ENCODE measurements at places on chromosomes 1 and 21.

- no peak for DNase-seq
Observed at GRCh38 chr1:86263101-86263500, 106.5 kb upstream of the COL24A1 start.

DNA sequence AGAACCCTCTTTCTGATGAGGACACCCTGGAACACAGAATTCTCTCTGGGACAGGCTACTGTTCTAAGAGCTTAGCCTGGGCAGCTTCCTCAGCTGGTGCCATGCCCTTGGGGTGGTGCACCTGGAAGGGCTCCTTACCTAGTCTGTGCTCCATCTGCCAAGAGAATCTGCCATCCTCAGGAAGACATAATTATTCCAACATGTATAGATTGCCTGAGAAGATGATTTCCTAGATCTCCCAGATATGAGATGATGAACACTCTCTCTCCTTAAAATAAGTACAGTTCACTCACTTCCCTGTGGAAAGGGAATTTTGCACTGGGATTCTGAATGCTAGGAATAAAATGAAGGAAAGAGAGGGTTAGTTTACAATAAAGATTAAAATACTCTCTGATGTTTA is 87.6 kb downstream of the NENF start:
- DNase-seq: no peak

GRCh38 chr1:216183007-216183406 is 240.2 kb downstream of the USH2A start:
- DNase-seq: no peak

DNA sequence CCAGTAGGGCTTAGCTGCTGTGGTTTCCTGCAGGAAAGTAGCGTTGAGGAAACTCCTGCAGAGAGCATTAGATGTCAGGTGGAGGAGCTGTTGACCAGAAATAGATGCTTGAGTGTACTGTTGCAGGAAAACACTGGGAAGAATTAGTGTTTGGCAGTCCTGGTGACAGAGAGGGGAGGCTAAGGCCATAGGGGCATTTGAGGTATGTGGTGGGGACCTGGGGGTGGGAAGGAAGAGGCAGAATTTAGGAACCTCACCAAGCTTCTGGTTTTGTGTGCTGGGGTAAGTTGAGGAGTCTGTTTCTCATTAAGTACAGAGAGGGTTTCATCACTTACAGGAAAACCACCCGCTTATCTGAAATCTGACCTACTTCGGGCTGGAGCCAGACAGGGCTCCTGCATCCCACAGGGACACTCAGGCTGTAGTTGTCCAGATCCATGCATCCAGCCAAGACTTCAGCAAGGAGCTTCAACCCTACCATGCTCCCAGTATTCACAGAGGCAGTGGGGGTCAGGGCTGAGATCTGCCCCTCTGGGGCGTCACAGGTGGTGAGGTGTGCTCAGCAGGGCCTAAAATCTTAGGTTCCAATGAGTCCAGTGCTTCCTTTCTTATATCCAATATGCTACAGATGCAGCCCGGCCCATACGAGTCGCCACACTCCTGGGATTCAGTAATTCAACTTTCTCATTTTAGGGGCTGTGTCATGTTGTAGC is 15.1 kb downstream of the SH2D2A start:
- no peak for DNase-seq

GRCh38 chr21:41879190-41879998 is at the start of gene PRDM15:
Gene PRDM15, minus strand, starts transcription at chr21:41879344. Its CDS starts 18,981 bp downstream, at chr21:41860363.
- peak; percentile 92 for DNase-seq

DNA sequence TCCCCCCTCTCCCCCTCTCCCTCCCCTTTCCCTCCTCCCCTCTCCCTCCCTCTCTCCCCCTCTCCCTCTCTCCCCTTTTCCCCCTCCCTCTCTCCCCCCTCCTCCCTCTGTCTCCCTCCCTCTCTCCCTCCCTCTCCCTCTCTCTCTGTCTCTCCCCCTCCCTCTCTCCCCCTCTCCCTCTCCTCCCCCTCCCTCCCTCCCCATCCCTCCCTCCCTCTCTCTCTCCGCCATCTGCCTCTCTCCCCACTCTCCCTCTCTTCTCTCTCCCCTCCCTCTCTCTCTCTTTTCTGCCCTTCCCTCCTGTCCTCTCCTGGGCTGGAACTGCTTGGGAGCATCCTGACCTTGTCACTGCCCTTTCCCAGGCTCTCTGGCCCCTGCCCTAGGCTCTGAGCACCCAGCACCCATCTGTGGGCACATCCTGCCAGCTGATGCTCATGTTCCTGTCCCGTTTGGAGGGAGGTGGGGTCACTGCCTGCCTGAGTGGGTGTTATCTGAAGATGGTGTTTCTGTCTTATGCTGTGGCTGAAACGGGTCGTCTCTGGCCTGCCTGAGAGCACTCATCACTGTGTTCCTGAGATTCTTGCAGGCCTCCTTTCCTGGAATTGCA is 10.8 kb downstream of the FTCD start:
- DNase-seq: no peak

GRCh38 chr1:157781048-157781447 is 4.1 kb upstream of the FCRL2 start:
- DNase-seq: no peak

GRCh38 chr1:78145105-78145580 is 99.4 kb downstream of the GIPC2 start:
- peak; percentile 67 for DNase-seq

DNA sequence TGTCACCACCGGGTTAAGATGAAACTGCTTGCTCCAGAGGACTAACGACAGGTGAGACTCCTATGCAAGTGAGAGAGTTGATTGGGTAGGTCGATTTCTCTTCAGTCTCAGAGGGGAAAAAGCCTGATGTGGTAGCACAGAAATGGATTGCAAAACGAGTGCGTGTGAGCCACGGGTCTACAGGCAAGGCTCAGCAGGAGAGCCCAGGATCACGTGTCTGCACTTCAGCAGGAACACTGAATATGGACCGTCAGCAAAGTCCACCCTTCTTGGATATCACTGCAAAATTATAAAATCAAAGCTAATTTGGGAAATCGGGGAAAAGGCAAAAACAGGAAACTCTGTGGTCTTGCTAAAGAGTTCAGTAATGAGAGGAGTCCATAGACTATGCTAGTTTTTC is 107.7 kb upstream of the ZNF648 start:
- peak; percentile 85 for DNase-seq

- DNase-seq: no peak
Observed at GRCh38 chr1:240737298-240737697, 125.3 kb upstream of the GREM2 start.

- DNase-seq: peak; percentile 90
Observed at GRCh38 chr1:153773096-153773921, 1.9 kb upstream of the SLC27A3 start.

All from suppressor macrophage (primary cell).